ENCODE measurements at places on chromosomes 5 and 9.

DNA sequence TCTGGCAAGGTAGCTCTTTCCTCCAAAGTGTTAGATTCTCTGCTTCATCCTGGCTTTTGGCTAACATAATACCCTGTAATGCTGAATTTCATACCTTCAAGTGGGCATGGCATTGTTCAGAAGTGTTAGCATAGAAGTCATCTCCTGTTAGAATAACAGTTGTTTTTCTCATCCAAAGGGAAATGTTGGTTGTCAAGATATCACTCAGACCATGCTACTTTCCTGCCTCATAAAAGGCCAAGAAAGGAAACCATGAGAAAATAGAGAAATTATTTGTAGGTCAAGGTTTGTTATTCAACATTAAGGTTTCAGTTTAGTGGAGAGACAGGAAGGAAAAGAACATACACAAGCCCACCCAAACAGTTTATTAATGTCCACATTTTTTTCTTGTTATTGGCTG lies 472.5 kb downstream of the ARHGEF28 start:
- no peak for DNase-seq

GRCh38 chr9:93343663-93344062 lies 107.8 kb upstream of the FAM120A start:
- no peak for DNase-seq

DNA sequence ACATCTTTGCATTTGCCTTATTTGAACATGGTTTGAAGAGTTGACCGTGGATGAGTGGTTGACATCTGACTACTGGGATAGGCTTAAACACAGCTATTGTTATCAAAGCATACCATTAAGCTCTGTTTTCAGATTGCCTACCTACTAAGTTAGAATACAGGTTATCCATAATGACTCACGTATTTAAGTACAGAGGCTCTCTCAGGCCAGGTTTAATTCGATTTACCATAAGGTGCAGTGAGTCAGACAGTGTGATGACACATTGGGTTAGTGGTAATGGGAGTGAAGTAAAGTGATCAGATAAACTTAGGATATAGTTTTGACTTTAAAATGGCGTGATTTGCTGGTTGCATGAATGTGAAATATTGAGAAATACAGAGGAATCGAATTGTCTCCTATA lies 732.0 kb upstream of the CTNND2 start:
- no peak for DNase-seq

- no peak for DNase-seq
Observed at GRCh38 chr5:170849374-170849773, 12.4 kb upstream of the RANBP17 start.

DNA sequence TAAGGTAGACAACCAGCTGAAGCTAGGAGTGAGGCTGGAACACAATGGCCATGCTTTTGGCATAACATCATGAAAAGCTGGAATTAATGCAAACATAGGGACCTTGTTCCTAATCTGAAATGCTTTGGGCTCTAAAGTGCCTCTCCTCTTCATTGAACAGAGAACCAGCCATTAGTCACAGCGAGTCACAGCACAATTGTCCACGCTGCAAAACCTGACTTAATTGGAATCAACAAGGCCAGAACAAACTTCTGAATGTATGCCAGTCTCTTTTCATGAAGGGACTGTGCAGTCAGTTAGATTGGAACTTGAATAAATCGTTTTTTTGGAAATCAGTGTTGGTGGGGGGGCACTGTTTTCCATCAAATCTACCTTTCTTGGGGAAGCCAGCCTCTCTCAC lies 96.5 kb downstream of the JAKMIP2 start:
- DNase-seq, result no peak

GRCh38 chr5:180647465-180647864 lies 1.9 kb downstream of the FLT4 start:
- no peak for DNase-seq

DNA sequence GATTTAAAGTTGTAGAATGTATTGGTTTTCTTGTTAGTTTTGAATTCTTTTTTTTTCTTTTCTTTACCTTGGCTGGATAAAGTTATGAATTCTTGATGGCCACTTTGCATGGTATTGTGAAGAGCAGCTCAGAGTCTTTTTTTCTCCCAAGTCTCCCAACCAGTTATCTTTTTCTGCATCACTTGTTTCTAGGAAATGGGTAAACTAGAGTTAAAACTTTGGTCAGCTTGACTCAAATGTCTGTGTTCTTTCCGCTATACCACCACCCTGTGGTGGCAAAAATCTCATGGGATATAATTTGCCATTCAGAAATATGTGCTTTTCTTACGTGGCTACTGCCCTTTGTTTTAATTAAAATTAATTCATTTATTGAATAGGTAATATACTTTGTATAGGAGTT lies 113.2 kb downstream of the UNC13B start:
- no peak for DNase-seq

DNA sequence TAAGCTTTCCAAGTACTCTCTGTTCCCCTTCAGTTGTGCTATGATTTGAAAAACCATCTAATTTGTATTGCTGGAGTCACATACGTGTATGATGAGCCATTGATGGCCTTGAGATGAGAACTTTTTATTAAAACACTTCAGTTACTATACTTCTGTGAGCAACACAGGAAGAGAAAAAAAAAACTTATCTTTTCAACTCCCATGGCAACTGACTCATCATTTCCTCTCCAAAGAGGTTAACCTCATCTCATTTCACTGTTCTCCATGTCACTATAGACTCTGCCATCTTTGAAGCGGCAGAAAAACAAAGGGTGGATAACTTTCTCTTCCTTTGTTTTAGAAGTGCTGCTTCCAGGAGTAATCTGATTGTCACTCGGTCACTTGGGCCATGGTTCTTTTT lies 104.3 kb upstream of the PCSK1 start:
- DNase-seq, result no peak

GRCh38 chr5:2047341-2047927 lies 164.7 kb upstream of the IRX4 start:
- no peak for DNase-seq

- no peak for DNase-seq
Observed at GRCh38 chr9:96069629-96070220, 194.2 kb downstream of the ERCC6L2 start.

GRCh38 chr5:59845730-59846129 lies 47.8 kb downstream of the PDE4D start:
- no peak for DNase-seq

DNA sequence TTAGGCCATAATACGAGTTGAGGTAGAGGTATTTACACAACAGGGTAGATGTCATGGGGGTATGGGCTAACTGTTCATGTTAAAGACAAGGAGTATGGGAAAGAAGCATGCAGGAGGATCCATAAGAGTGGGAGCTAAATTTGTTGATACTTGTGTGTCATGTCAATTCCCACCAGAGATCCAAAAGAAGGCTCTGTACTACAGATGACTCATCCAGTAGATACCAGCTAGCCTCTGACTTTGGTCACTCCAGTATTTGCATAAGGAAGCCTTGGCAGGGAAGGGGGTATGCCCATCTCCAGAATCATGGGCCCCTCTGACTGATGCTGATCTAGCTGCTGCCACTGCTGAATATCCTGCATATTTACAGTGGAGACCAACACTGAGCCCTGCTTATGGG lies 743.7 kb upstream of the GRAMD2B start:
- DNase-seq, result no peak

- no peak for DNase-seq
Observed at GRCh38 chr9:116181853-116182610, 28.4 kb downstream of the PAPPA start.

DNA sequence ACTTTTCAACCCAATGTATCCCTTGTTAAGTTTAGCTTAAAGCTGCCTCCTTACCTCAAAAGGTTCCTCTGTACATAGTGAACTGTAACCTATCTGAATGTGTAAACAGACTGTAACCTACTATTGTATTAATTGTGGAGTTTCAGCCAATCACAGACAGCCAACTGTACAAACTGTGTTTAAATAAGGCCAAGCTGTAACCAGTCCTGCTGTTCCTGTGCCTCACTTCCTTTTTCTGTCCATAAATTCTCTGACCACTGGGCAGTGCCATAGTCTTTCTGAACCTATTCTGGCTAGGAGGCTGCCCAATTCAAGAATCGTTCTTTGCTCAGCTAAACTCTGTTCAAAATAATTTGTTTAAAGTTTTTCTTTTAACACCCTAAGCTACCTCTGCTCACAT lies 74.7 kb upstream of the DAPK1 start:
- DNase-seq, result no peak

DNA sequence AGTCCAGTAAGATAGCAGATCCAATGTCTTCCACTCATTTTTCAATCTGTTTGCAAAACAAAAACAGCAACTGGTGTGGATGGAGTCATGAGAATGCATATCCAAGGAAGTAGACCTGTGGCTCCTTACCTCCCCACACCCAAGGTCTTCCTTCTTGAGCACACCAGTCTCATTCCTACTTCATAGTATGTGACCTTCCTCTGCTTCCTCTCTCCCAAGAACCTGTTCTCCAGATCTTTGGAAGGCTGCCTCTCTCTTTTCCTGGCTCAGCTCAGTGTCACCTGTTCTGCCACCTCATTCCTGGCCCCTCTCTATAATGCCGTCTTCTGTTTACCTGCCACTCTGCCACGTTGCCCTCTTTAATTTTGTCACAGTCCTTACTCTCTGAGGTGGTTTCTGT lies 7.9 kb upstream of the TRIM7 start:
- DNase-seq, result no peak

DNA sequence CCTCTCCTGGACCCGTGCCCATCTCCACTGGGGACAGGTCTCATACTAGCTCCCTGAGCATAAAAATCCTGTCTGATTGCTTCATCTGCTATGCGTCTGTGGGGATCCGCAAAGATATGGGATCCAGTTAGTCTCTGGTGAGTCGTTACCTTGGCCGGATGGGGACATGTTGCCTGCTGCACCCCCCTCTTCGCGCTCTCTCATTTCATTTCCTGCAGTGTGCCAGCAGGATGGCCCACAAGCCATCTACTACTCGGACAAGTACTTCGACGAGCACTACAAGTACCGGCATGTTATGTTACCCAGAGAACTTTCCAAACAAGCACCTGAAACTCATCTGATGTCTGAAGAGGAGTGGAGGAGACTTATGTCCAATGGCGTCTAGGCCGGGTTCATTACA lies 17.0 kb upstream of the CEP78 start:
- no peak for DNase-seq

GRCh38 chr5:1110307-1111240 lies 1.3 kb downstream of the SLC12A7 start:
- DNase-seq, result peak; percentile 24

GRCh38 chr5:11977904-11978303 lies 73.7 kb upstream of the CTNND2 start:
- no peak for DNase-seq

DNA sequence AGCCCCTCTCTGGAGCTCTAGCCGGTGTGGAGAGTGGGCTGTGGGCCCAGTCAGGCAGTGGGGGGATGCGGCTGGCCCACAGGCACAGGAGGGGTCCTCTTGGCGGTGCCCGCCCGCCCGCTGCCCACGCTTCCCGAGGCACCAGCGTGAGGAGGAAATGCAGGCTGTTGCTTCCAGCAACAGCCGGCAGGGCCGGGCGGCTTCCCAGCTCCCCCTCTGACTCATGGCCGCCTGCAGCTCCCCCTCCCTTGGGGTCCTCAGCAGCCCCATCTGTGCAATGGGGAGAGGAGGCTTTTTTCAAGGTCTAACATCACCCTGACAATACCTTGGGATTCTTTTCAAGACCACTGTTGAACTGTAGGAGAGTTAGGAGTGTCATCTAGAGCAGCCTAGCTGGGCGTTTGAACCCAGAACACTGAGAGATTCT lies 10.4 kb downstream of the CXXC5 start:
- DNase-seq, result no peak

DNA sequence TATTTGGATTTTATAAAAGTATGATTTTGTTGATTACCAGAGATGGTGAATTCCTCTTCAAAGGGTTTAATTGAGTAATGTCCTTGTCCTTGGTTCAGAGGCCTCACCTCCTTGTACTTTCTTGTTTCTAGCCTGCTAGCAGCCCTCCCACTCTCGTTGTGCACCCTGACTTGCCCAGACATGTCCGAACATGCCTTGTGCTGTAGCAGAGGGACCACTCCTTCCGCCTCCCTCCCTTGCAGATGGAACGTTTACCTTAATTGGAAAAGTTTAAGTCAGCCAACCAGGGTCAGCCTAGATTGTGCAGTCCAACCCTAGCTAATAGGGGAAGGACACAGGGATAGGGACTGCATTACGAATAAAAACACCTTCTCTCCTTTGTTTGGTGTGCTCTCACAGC lies 406.9 kb upstream of the NMUR2 start:
- DNase-seq, result no peak

- peak; percentile 7 for DNase-seq
Observed at GRCh38 chr9:18396102-18396728, 77.7 kb upstream of the ADAMTSL1 start.

- no peak for DNase-seq
Observed at GRCh38 chr9:95107976-95108375, 209.5 kb downstream of the FANCC start.

DNA sequence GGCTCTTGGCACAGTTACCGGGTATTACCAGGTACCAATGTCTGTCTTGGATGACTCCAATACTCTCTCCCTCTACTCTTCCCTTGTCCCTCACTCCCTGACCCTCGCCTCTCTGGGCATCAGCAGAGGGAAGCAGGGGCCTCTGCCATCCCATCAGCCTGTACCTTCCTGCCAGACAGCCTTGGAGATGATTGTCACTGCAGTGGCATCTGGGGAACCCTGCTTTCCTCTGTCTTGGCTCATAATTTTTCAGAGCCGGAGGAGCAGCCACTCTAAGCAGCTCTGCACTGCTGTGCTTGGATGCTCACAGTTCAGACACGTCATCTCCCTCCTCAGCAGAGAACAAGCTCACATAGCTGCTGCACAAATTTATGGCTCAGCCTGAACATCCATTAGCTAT lies 274.1 kb downstream of the SMARCA2 start:
- no peak for DNase-seq

GRCh38 chr9:35342221-35342958 lies 147.5 kb upstream of the RUSC2 start:
- DNase-seq, result no peak

GRCh38 chr5:152427721-152428120 lies 22.6 kb upstream of the NMUR2 start:
- no peak for DNase-seq

GRCh38 chr5:138077064-138077696 lies 6.7 kb upstream of the WNT8A start:
- peak; percentile 77 for DNase-seq

DNA sequence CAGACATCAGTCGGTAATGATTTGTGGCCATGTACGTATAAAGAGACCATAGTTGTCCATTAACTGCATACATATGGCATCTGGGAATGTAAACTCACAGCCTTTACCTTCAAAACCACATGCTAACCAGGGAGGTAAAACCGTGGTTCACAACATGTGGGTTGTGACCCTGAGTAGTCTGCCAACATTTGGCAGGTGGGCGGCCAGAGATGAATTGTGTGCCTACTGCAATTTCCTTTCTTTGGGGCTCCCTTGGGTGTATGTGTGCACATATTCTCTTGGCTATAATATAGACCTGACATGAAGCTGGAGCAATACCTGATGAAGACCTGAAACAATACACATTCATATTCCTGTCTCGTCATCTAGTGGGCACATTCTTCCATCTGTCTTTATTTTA lies 396.0 kb downstream of the MLLT3 start:
- DNase-seq, result no peak

All from SW480 (cell line).